ENCODE measurements at places on chromosomes 6 and 20.

GRCh38 chr20:19976595-19977372, 40.4 kb upstream of the NAA20 start:
- DNase-seq: no peak

DNA sequence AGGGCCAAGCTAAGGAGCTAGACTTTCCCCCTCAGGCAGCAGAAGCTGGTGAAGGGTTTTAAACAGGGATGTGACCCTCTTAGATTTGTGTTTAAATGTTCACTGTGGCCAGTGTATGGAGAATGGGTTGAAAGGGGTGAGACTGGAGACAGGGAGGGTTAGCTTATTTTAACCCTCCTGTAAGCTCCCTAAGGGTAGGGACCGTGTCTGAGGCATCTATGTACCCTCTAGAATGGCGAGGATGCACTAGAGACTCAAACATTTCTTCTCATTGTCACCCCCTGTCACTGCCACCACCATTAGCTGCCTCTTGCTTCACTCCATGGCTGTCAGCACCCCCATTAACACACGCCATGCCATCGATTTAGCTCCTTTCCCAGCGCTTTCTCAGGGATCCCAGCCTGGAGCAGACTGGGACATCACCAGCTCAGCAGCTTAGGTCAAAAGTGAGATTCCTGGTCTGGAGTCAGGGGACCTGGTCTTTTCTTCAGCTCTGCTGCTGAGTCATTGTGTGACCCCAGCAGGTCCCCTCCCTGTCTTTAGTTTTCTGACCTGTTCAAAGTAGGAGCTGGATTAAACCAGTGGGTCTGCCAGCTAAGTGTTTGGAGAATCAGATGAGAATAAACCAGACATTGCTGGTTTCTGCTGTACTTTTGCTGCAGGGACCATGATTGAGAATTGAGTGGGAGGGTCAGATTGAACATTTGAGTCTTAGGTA, 1.1 kb upstream of the SLC22A7 start:
- DNase-seq: no peak

DNA sequence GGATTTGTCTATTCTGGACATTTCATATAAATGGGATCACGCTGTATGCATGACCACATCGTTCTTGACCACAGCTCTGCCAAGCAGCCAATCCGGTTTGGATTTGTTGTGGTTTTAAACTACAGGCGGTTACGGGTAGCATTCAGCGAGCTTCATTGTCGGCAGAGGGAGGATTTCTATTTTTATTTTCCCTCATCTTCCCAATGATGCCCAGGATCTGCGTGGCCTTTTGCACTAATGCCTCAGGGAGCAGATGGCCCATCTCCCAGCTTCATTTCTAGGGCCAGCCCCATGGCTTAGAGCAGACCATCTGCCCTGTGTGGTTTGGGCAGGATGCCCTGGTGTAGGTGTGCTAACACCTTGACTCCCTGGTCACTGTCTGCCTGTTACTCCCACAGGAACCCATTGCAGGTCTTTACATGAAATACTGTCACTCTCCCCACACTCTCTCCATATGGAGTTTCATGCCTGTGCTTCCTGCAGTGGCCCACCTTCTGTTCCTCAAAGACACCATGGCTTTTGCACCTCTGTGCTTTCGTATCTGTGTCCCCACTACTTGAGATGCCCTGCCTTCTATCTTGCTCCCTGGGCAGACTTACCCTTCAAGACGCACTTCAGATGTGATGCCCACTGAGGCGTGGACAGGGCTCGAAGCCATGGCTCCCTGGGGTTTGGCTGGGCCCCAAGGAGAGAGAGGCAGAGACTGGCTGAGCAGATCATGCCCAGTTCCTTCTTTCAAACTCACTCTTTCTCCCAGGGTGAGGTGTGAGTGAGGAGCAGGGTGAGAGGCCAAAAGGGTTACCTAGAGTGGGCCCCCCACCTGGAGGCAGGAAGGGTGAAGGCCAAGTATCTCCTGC, 26.0 kb downstream of the SDCBP2 start:
- DNase-seq: no peak

GRCh38 chr20:38196592-38196991, 31.5 kb upstream of the TGM2 start:
- DNase-seq: no peak

DNA sequence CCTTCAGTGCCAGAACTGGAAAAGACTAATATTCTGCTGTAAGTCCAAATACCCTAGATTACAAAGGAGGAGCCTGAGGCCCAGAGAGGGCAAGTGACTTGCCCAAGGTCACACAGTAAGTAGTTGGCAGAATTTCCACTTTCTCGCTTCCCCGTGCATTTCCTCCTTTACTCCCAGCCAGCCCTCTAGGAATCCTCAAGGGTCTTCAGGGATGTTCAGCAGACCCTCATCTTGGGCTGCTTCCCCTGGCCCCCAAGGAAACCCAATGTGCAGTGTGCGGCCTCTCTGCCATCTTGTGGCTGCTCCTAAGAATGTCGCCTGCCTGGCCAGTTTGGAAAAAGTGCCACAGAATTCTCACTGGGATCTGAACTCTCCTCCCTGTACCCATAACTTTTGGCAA, 217.7 kb upstream of the LRFN2 start:
- DNase-seq: no peak

- no peak for DNase-seq
These were observed 28.8 kb downstream of the GCM1 start for GRCh38 chr6:53119772-53120409.

- DNase-seq: no peak
These were observed 653.5 kb upstream of the PTCHD4 start for GRCh38 chr6:48764286-48765044.

- no peak for DNase-seq
These were observed 147.3 kb downstream of the LAMA2 start for GRCh38 chr6:129030215-129030614.

- no peak for DNase-seq
These were observed 6.1 kb downstream of the UBD start for GRCh38 chr6:29553268-29554057.

- no peak for DNase-seq
These were observed 112.3 kb upstream of the TOP1 start for GRCh38 chr20:40916276-40916675.

DNA sequence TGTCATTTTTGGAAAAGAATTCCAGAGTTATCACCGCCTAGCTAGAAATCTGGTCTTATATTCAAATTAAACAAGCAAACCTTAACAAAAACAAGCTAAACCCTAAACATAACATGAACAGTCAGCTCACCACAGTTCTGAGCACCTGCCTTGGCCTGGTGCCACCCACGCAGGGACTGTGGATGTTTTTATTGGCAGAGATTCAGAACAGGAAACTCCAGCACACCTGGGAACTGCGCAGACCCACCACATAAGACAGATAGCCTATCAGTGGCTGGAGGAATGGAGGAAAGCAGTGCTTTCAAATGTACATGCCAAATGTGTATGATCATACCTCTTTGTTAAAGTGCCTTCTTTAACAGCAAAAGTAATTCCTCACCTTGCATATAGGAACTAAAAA, 8.9 kb downstream of the SLC16A10 start:
- DNase-seq: no peak
